ENCODE measurements at places on chromosomes 7 and 10.

GRCh38 chr10:125788156-125789034 is 12.8 kb upstream of the MMP21 start:
- no peak for DNase-seq

DNA sequence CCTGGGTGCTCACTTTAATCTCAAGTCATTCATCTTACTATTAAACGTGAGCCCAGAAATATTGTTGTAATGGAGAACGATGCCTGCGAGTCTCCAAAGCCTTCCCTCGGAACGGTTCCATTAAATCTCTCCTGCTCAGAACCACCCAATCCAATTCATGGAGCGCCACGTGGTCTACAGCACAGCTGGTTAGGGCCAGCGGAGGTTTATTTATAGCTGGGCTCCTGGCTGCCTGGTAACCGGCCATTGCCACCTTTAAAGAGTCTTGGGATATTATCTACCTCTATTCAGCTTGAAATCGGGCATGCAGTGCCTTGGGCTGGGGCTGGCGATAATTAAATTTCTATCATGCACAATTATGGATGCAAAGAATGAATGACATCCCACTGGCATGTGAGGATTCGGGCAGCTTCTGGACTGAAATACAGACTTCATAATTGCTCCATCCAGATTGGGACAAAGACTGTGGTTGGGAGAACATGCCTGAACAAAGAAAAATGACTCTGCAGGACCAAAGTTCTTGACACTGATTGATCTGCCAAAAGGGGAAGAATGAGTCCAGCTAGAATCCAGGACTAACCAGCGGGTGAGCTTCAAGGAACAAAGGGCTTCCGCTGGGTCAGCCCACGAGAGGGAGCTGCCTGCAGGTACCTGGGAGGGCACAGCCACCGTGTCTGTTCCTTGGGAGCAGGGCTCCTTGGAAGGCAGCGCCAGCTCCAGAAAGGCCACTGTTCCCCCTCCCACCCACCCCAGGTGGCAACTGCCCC is 7.3 kb downstream of the FAM20C start:
- DNase-seq = no peak

DNA sequence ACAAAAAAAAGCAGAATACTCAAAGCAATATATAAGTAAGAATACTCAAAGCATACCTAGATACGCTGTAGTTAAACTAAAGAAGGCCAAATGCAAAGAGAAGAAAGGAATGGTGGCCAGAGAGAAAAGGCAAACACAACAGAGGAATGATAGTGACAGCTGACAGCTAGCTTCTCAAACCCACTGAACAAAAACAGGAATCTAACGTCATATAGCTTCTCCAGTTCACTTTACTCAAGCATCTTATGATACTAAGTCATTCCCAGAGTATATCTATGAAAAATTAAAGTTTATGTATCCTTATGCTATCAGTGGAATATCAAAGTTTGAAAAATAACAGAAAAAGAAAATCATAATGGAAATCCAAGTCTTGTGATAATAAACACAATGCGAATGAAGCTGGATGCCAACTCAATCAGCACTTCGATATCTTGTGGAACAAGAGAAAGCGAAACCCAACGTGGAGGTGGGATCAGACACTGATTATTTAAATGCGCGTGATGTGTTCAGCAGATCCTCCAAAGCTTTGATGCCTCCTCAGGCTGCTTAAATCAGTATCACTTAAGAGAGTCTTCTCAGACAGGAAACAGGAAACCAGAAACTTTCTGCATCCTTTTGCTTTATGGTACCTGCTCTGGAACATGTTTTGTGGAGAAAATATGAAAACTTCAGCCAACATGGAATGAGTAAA is 102.8 kb downstream of the PIP4K2A start:
- DNase-seq = no peak

DNA sequence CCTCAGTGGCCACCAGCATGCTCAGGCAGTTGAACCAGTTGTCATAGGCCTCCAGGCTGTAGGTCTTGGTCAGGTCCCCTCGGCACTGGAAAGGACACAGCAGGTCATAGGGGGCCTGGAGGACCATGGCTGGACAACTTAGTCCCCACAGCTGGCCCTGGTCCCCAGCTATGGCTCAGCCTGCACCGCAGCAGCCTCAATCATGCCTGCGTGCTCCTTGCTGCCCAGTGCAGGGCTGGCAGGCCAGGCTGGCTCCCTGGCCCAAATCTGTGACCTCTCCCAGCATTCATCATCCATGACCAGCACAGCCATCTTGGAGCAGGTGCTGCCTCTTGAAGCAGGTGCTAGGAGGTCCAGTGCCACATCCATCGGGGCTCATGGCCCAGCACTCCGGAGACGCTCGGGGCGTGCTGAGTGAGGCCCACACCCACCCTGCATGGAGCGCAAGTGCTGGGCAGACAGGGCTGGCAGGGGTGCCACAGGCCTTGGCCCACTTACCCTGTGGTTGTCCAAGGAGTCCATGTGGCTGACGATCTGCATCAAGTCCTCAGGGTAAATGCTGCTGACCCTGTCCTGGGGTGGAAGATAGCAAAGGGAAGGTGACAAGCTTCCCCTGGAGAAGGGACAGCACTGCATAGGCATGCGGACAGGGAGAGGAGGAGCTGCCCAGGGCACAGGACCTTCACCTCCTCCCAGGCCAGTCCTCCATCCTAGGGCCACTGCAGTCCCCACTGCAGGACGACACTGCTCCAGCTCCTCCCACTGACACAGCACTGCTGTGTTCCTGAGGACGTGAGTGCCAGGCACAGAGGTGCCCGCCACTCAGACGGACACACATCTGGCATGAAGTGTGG is 61.7 kb downstream of the CSGALNACT2 start:
- DNase-seq = no peak

DNA sequence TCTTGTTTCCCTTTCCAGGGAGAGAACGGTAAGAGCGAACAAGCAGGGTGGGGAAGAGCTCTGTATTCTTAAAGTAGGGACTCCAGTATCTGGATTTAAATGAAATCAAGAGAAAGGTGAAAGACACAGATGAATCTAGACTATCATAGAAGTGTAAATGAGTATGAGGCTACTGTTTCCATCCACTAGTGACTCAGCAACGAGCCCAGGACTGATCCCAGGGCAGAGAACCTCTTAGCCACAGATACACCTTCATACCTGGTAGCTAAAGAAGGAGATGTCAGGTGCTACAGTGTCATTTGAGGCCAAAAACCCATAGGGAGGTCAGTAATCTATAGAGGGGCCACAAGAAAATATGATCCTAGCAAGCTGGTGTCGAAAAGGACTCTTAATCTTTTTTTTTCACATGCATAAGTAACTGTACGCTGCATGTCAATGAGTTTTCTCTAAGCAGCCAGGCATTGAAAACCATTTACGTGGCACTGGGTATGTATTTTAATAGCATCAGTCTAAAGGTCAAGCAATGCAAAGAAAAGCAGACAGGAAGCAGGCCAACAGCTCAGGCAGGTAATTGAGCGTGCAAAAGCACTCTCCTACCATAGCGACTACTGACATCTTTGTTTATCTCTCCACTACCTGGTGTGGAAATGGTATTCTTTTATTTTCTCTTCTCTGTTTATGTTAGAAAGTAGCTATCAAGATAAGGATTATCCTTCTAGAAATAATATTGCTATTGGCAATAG is 91.5 kb upstream of the EGR2 start:
- DNase-seq = no peak

DNA sequence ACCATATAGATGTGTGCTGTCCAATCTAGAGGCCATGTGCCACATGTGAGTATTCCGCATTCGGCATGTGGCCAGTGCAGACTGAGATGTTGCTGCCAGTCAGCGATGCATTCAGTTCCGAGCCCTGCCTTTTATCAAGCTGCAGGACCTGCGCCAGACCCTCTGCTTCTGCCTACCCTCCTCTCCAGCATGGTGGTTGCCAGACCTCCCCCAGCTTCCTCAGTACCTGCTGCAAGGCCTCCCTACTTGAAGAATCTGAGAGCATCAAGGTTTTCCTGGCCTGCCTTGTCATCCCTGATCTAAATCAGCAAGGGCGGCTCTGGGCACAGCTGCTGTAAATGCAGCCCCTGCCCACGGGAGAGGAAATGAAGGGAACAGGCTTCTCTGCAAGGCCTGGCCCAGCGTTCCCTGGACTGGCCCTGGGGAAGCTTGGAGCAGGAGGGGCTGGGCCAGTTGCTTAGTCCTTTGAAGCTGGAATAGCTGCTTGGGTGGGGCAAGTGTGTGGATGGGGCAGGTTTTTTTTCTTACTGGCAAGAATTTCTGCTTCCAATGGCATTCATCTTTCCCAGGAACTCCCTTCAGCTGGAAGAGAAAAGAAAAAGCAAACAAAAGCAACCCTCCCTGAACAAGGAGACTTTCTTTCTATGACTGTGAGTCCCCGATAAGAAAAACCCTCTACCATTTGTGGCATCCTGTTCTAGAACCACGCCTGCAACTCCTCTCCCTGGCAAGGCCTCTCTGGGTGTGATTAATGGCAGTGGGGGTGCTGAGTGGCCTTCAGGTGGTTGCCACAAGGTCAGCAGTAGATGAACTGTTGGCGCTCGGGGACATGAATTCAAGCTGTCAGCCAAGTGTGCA is 93.0 kb downstream of the NHLRC2 start:
- no peak for DNase-seq

DNA sequence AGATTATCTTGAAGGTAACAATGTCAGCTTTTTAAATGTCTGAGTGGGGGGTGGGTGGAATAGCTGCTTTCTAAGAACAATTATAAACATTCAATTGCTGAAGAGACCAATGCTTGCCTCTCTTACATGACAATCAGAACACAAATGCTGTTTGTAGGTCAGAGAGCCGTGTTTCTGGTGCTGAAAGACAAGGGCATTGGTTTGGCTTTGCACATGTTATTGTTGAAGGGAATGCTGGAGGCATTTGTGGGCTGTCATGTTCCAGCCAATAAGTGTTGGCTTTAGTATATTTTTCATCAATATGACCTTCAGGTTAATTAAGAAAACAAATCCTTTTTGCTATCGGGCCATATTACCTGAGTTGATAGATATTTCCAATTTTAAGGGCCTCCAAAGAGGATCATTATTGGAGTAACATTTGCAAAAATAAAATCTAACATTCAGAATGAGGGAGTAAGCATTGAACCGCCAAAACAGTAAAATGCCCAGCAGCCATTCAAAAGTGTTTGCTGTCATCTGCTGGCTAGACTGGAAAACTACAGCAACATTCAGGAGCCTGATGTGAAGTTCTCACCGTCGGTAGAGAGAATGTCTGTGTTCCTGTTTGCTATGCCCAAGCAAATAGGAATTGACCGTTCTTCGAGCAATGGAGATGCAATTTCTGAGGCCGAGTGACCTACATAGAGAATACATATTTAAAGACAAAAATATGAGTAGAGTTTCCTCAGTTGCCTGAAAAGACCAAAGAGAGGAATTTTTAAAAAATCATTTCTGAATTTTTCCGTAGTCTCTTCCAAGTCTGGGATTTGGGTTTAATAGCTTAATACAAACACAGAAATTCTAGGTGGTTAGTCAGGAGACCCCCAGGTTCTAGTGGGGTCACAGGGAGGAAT is 118.9 kb downstream of the APBB1IP start:
- peak; percentile 65 for DNase-seq

- DNase-seq = no peak
These were observed 79.1 kb downstream of the XRCC2 start for GRCh38 chr7:152596824-152597223.

GRCh38 chr10:34916314-34916713 is 101.2 kb upstream of the PARD3 start:
- peak; percentile 5 for DNase-seq

- peak; percentile 11 for DNase-seq
These were observed 3.5 kb upstream of the MYL10 start for GRCh38 chr7:101632641-101633040.

GRCh38 chr10:62426086-62426485 is 51.9 kb downstream of the ZNF365 start:
- DNase-seq = no peak

DNA sequence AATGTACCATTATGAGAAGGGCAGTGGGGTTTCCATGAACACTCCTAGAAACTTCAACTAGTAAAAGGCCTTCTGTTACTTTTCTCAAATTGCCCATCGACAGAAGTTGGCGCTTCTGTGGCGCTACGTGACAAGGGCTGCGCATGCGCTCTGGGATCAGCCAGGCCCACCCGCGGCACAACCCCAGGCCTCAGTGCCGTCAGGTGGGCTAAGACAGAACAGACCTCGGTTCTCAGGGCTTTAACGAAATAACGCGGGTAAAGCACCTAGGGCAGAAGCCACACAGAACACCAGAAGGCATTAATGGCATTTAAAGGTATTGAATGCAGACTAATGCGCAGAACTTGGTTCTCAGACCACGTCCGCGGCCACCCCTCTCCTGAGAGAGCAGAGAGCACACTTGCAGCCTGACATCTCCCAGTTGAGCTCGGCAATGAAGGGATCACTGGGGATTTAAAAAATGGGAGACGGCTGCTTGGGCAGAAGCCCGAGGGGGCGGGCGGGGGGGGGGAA is 67.6 kb upstream of the CTNNA3 start:
- DNase-seq = peak; percentile 66

DNA sequence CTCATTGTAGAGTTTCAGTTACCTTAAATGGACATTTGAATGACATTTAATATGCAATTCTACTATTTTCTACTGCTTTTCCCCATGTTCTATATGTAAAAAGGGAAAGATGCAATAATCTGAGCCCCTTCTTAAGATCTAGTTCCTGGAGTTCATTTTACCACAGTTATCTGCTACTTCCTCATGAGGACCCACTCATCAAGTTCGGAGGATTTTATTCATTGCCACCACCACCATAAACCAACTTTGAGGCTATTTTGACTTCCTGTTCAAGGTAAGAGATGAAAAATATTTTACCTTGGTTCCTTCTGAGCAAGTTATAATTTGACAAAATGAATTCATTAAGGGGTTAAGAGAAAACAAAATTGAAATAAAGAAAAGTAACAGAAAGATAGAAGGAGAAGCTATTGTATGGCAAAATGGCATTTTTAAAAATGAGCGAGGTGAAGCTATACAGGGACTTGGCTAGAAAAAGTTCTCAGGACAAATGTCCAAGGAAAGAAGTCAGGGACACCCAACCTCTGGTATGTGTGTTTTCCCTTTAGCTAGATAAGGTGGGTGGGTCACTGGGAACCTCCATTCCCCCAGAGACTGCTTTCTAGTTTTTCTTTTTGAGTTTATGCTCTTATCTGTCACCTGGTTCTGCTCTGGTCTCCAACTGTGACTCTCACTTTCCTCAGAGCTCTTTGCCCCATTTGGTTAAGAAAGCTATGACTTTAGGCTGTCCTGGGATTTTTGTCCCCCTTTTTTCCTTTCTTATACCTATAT is 14.9 kb upstream of the FAM3C start:
- DNase-seq = no peak

- no peak for DNase-seq
These were observed 52.4 kb downstream of the ZNF365 start for GRCh38 chr10:62426600-62426999.

DNA sequence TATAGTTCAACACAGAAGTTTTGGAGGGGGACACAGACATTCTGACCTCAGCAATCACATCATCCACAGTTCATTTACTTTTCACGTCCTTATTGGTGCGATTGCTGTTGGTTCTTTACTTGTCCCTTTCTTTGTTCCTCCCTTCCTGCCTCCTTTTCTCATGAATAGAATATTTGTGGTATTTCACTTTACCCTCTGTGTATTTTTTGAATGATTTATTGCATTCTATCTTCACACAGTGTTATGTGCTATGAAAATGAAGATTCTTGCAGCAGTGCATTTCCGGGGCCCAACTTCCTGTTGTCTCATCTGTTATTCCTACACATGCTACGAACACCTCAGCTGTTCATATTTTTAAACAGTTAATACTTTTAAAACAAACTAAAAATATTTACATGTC is 179.6 kb downstream of the ZMYND11 start:
- no peak for DNase-seq

GRCh38 chr7:71733107-71733870 is 601.3 kb downstream of the GALNT17 start:
- peak; percentile 85 for DNase-seq
